ENCODE measurements at places on chromosomes 4 and X. TPM values are rescaled to one million over a fixed set of nuclear protein-coding genes. Genes with fewer than 3 reads are reported as not detected.

GRCh38 chr4:72557021-72557420 is 12.0 kb downstream of the ADAMTS3 start:
- no peak for DNase-seq

DNA sequence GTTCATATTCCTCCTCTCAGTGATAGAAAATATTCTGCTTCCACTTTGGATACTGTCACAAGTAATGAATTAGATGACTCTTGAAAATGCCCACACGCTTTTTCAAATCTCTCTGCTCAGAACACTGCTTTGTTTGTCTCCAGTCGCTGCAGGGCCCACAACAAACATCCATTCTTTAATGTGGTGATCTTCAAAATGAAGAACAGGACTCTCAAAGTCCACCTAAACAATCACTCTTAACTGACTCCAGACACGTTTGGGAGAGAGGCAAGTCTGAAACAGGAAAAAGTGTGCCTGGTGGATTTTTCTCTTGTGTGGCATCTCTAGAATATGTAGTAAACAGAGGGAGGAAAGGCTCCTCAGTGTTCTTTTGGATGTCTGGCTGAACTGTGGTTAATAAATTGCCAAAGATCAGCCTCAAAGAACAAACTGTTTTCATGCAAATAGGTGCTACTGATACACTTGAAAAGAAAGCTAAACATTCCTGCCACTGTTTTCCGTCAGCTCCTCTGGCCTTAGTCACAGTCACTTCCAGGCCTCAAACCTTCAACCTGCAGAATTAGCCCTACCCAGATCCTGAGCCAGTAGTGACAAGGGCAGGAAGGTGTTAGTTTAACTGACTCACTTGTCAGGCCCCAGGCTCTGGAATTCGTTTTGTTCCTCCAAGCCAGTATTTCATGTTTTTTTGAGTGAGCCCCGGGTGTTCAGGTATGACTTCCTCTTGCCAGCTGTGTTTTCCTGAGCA is 259.6 kb upstream of the GPC4 start:
- DNase-seq: peak; percentile 52

GRCh38 chr4:2270341-2271165 is 8.6 kb upstream of the MXD4 start:
- no peak for DNase-seq

- no peak for DNase-seq
Observed at GRCh38 chrX:37786624-37787422, 7.0 kb downstream of the CYBB start.

The NMU gene
- polyA plus RNA-seq: 5.6 TPM

The MYL5 gene
- 10.7 TPM for polyA plus RNA-seq

The SULT1B1 gene
- 0.19 TPM for polyA plus RNA-seq

The H2BW2 gene
- not detected for polyA plus RNA-seq

The C4orf51 gene
- polyA plus RNA-seq: not detected

Data from mammary epithelial cell (primary cell).